ENCODE measurements at places on chromosomes 16 and 17. TPM values are rescaled to one million over a fixed set of nuclear protein-coding genes. Genes with fewer than 3 reads are reported as not detected.

- H3K27ac ChIP-seq: no peak overlapping the region
- H3K36me3 ChIP-seq: no peaks in the 10 kb centered on the region
- no peak overlapping the region for H3K4me3 ChIP-seq
- peaks cover 5% of the 10 kb centered on the region for H3K4me1 ChIP-seq
These were observed 3.1 kb downstream of the TPPP3 start for GRCh38 chr16:67389911-67390815.

DNA sequence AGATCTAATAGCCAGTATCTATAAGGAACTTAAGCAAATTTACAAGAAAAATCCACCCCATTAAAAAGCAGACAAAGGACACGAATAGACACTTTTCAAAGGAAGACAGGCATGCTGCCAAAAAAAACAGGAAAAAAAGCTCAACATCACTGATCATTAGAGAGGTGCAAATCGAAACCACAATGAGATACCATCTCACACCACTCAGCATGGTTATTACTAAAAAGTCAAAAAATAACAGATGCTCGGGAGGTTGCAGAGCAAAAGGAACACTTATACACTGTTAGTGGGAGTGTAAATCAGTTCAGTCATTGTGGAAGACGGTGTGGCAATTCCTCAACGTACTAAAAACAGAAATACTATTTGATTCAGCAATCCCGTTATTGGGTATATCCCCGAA lies 9.6 kb downstream of the STX8 start:
- DNase-seq: no peak
- H3K27ac ChIP-seq: no peak overlapping the region
- H3K27me3 ChIP-seq: no peaks in the 10 kb centered on the region
- no peaks in the 10 kb centered on the region for H3K4me1 ChIP-seq
- H3K4me3 ChIP-seq: no peak overlapping the region

- no peak overlapping the region for H3K4me3 ChIP-seq
- H3K27me3 ChIP-seq: no peaks in the 10 kb centered on the region
- no peak overlapping the region for H3K27ac ChIP-seq
- H3K36me3 ChIP-seq: peaks cover 37% of the 10 kb centered on the region
- no peak for DNase-seq
These were observed 2.8 kb downstream of the HEATR3 start for GRCh38 chr16:50068550-50068949.

DNA sequence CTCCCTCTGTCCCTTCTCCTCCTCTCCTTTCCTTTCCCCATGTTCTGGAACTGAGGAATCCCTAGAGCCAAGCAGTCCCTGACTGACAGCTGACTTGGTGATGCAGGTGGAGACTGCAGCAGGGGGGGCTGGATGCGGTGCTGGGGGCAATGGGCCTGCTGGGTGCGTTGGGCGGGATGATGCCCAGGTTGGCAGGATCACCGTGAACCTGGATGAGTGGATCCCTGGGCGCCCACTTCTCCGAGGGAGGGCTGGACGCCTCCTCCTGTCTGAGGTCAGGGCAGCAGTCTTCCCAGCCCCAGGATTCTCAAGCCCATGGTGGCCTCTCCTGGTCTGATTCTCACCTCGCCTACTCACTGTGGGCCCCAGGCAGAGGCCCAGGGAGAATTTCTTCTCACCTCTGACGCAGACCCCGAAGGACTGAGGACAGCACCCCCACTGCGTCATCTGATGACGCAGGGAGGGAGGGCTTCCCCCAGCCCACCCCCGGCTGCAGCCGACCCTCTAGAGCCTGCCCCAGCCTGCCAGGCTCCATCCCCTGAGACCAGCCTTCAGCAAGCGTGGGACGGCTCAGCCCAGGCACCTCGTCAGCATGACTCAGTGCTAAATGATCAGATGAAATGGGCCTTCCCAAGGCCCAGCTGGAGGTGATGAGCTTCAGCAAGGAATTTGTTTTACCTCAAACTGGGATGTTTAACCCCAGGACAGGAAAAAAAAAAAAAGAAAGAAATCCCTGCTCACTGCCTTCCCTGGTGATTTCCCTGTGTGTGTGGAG lies 188.0 kb upstream of the TNRC6C start:
- peak; percentile 85 for DNase-seq
- H3K27me3 ChIP-seq: no peaks in the 10 kb centered on the region
- H3K27ac ChIP-seq: no peak overlapping the region
- no peaks in the 10 kb centered on the region for H3K36me3 ChIP-seq
- H3K4me3 ChIP-seq: no peak overlapping the region

DNA sequence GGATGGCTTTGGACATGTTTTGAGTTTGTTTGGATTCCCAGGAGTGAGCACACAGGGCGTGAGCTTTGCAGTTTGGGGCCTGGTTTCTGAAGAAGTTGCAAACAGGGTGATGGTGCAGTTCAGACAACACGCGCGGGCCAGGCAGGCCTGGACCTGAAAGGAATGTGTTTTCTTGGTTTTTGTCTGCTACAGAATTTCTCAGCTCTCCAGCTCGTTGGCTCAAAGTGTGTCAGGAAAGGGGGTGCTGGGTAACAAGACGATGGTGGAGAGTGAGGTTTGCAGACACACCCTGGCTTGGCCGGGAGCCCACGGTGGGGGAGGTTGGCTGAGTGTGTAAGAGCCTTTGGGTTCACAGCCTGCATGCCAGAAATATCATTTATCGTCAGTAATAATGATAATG lies 82.3 kb downstream of the CMIP start:
- no peaks in the 10 kb centered on the region for H3K27me3 ChIP-seq
- no peaks in the 10 kb centered on the region for H3K4me1 ChIP-seq
- DNase-seq: no peak
- H3K27ac ChIP-seq: no peak overlapping the region

- H3K27me3 ChIP-seq: no peaks in the 10 kb centered on the region
- no peaks in the 10 kb centered on the region for H3K4me1 ChIP-seq
- H3K27ac ChIP-seq: no peak overlapping the region
- H3K36me3 ChIP-seq: no peaks in the 10 kb centered on the region
These were observed 320.5 kb downstream of the UTP18 start for GRCh38 chr17:51580869-51581268.

GRCh38 chr16:73022534-73022933 lies 25.4 kb downstream of the ZFHX3 start:
- H3K27ac ChIP-seq: no peak overlapping the region
- H3K36me3 ChIP-seq: no peaks in the 10 kb centered on the region
- no peak overlapping the region for H3K4me3 ChIP-seq
- peaks cover 48% of the 10 kb centered on the region for H3K27me3 ChIP-seq

DNA sequence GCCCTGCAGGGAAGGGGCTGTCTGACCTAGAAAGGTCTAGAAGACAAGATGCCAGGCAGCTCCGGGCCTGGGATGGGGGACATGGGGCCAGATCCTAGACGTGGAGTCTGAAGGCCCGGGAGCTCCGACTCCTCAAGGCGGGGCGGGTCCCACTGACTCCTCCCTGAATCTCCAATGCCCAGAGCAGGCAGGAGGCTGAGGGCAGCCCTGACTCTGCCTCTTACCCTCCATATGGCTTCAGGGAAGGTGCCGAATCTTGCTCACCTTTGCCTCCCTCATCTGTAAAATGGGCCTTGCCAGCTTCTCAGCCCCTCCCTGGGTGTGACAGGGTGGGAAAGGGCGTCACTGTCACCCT lies 14.8 kb downstream of the VASN start:
- no peak overlapping the region for H3K4me3 ChIP-seq
- H3K27ac ChIP-seq: no peak overlapping the region
- peak; percentile 46 for DNase-seq
- no peaks in the 10 kb centered on the region for H3K36me3 ChIP-seq
- H3K27me3 ChIP-seq: no peaks in the 10 kb centered on the region
- H3K4me1 ChIP-seq: no peaks in the 10 kb centered on the region

- H3K4me1 ChIP-seq: no peaks in the 10 kb centered on the region
- no peak overlapping the region for H3K4me3 ChIP-seq
- DNase-seq: peak; percentile 70
- H3K36me3 ChIP-seq: no peaks in the 10 kb centered on the region
- no peak overlapping the region for H3K27ac ChIP-seq
- H3K27me3 ChIP-seq: no peaks in the 10 kb centered on the region
These were observed 3.7 kb downstream of the LDHD start for GRCh38 chr16:75112734-75113491.

DNA sequence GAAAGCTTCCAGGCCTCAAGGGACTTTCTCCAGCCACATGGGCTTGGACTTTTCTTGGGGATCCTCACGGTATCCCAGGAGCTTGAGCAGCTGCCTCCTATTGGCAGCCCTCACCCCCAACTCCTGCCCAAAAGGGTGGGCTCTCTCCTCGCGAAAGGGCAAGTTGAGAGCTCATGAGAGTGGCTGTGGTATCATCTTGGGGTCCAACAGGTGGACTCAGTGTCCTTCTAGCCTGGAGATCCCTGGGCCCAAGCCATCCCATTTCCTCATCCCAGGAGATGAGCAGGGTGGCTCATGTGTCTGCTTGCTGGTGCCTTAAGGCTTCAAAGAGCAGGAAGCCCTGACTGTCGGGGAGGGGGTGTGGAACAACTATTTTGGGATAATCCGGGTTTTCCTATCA lies 17.7 kb downstream of the TBX4 start:
- peaks cover 42% of the 10 kb centered on the region for H3K27me3 ChIP-seq
- H3K4me3 ChIP-seq: no peak overlapping the region
- no peak overlapping the region for H3K27ac ChIP-seq
- no peak for DNase-seq

GRCh38 chr17:18217412-18218015 lies 7.9 kb upstream of the LLGL1 start:
- no peak overlapping the region for H3K4me3 ChIP-seq
- DNase-seq: peak; percentile 98

- H3K4me3 ChIP-seq: no peak overlapping the region
- H3K4me1 ChIP-seq: no peaks in the 10 kb centered on the region
- peaks cover 4% of the 10 kb centered on the region for H3K36me3 ChIP-seq
- peak; percentile 80 for DNase-seq
- H3K27ac ChIP-seq: no peak overlapping the region
- H3K27me3 ChIP-seq: no peaks in the 10 kb centered on the region
These were observed 62.4 kb downstream of the NKD1 start for GRCh38 chr16:50610331-50611262.

- no peaks in the 10 kb centered on the region for H3K36me3 ChIP-seq
- H3K27ac ChIP-seq: no peak overlapping the region
- no peaks in the 10 kb centered on the region for H3K27me3 ChIP-seq
- no peak for DNase-seq
- no peaks in the 10 kb centered on the region for H3K4me1 ChIP-seq
These were observed 23.5 kb upstream of the GRIN2A start for GRCh38 chr16:10205688-10206087.

- no peaks in the 10 kb centered on the region for H3K27me3 ChIP-seq
- no peak overlapping the region for H3K27ac ChIP-seq
- peaks cover 18% of the 10 kb centered on the region for H3K36me3 ChIP-seq
- H3K4me1 ChIP-seq: peaks cover 12% of the 10 kb centered on the region
These were observed 841 bp upstream of the NDRG4 start for GRCh38 chr16:58499092-58499511.

DNA sequence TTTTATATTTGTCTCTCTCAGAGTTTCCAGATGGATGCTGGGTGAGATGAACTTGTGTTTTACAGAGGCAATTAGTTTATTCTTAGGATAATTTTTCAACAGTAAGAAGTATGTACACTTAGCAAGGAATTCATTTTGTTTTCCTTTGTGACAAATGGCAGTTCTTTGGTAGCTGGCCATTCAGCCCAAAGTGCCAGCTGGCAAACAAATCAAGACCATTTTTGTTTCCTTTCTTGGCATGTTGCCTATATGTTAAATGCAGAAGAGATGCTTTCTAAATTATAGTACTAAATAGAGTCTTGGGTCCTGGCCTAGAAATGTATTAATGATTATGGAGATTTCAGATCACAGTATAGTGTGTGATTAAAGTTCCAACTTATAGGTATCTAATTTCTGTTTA lies 337.1 kb downstream of the CNTNAP4 start:
- H3K4me3 ChIP-seq: no peak overlapping the region
- H3K36me3 ChIP-seq: no peaks in the 10 kb centered on the region
- DNase-seq: no peak
- H3K27me3 ChIP-seq: no peaks in the 10 kb centered on the region
- H3K27ac ChIP-seq: no peak overlapping the region

DNA sequence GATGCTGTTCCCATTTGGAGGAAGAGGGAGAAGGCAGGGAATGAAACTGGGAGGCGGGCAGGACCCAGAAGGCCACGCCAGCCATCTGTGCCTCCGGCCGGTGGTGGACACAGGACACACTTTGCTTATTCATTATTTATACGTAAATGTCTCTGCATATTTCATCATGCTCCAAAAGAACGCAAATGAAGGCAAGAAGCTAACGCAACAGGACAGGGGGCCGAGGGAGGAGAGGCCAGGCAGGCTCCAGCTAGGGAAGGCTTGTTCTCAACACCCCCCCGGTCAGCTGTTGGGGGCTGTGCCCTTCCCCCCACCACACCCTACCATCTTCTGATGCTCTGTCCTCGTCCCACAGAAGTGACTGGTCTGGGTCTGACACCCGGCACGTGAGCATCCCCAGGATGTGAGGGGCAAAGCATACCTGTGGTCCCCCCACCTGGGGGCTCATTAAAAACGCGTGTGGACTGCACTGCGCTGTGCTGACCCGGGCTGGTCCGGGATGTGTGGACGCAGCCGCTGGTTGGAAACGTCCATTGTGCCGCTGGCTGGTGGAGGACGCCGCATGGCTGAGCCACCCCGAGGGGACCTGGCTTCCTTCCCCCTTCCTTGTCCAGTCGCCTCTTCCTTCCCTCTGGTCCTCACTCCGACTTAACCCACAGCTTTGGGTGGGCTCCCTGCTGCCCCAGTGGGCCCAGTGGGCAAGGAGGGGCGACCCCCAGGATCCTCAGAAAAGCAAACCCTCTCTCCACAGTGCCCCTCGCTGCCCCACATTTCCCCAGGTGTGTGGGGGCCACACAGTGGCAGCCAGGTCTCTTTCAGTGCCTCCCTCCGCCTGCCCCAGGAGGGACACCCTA lies 46.4 kb upstream of the ENPP7 start:
- no peaks in the 10 kb centered on the region for H3K36me3 ChIP-seq
- no peaks in the 10 kb centered on the region for H3K27me3 ChIP-seq
- H3K27ac ChIP-seq: no peak overlapping the region
- DNase-seq: no peak
- no peak overlapping the region for H3K4me3 ChIP-seq

DNA sequence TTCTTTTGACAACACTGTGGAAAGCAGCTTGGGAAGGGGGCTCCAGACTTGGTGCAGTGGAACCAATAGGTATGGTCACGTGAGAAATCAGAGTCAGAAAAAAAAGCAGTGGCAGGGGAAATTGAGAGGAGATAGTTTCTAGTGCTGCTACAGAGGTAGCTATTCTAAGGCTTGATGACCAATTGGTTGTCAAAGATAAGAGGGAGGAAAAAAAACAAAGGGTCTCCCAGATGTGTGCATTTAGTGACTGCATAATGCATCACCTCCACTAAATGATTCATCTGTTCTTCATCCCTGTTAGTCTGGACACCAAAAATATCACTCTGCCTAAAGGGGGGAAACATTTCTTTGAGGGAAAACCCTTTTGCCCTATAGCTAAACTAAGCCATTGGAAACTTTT lies 56.5 kb downstream of the PIGL start:
- no peak overlapping the region for H3K27ac ChIP-seq
- H3K27me3 ChIP-seq: no peaks in the 10 kb centered on the region
- no peak for DNase-seq
- no peaks in the 10 kb centered on the region for H3K4me1 ChIP-seq

GRCh38 chr16:51818342-51818944 lies 667.4 kb upstream of the SALL1 start:
- H3K27me3 ChIP-seq: no peaks in the 10 kb centered on the region
- no peak overlapping the region for H3K4me3 ChIP-seq
- no peaks in the 10 kb centered on the region for H3K4me1 ChIP-seq
- H3K27ac ChIP-seq: no peak overlapping the region
- no peaks in the 10 kb centered on the region for H3K36me3 ChIP-seq

The SLC13A2 gene
- not detected for total RNA-seq

The MYH11 gene
- total RNA-seq: 0.05 TPM

The ALOXE3 gene
- total RNA-seq: 0.13 TPM

The PRSS53 gene
- 1.7 TPM for total RNA-seq

The BOLA2 gene
- 10.6 TPM for total RNA-seq

The PPP1R1B gene
- total RNA-seq: 21.1 TPM

The GAST gene
- not detected for total RNA-seq

The METTL2A gene
- total RNA-seq: 21.4 TPM

The SPNS3 gene
- not detected for total RNA-seq

The HBA1 gene
- not detected for total RNA-seq

The CCL13 gene
- total RNA-seq: not detected

The CLEC3A gene
- total RNA-seq: not detected
